AG20443 (cell line): ENCODE measurements at places on chromosomes 13 and 19.

DNA sequence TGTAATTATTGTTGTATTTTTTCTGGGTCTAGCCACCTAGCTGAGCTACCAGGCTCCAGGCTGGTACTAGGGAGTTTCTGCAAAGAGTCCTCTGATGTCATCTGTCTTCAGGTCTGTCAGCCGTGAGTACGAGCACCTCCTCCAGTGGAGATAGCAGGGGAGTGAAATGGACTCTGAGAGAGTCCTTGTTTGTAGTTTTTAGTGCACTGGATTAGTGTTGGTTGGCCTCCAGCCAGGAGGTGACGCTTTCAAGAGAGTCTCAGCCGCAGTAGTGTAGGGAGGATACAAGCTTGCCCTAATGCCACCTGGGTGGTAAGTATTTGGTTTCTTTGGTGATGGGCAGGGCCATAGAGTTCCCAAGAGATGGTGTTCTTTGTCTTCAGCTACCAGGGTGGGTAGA, 384.8 kb downstream of the SLC7A1 start:
- no peak for DNase-seq

DNA sequence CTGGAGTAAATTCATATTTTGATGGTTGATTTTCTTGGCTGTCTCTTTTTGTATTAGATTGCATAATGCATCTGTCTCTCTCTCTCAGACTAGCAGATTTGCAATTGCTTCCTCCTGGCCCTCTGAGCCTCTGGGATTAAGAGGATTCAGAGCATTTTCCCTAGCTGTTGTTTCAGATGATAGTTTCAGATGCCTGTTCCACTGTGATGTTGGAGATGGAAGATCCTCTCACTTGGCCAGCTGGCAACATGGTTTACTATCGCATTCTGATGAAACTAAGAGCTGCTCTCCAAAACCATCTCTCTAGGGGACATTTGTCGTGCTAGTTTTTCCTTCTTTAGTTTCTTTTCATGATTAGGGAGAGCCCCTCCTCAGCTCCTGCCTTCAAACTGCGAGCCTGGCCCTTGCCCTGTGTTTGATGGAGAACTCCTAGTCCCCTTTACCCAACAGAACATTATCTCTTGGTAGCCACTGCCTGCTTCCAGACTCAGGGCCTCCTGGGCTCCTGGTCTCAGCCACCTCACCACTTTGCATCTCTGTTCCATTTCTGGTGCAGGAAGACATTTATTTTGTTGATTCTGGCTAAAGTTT, 244.6 kb downstream of the B3GLCT start:
- DNase-seq, result no peak

DNA sequence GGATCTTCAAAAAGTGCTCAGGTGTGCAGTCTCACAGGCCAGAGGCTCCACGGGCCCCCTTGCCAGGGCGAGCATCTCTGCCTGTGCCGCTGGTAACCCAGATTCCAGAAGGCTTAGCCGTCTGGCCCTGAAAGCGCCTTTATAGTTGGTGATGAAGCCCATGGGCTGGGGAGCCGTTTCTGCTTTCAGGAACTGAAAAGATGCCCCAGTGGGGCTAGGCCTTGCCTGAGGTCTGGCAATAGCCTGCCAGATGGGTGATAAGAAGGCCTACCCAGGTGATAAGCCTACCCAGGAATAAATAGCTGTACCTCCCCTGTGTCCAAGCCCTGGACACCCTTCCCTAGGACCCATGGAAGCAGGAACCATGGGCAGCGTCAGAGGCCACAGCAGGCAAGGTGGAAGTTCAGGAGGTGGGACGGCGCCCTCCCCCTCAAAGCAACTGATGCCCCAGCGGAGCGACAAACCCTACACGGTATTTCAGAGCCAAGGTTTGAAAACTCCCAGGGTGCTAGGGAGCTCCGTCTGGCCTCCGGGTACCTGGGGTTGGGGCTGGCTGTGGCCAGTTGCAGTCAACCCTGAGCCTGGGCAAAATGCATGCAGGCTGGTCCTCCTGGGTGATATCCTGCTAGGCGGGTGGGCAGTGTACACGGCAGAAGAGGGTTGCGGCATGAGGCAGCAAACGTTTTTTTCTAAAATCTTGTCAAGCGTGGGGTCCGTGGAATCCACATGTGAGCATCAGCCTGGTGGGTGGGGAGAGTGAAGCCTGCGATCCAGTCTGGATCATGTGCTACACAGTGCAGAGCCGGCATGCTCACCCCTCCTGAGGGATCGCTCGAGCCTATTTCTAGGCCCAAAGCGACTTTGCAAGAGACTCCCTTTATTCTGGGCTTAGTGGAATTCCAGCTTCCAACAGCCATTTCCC, 45.3 kb downstream of the ACTN4 start:
- no peak for DNase-seq

DNA sequence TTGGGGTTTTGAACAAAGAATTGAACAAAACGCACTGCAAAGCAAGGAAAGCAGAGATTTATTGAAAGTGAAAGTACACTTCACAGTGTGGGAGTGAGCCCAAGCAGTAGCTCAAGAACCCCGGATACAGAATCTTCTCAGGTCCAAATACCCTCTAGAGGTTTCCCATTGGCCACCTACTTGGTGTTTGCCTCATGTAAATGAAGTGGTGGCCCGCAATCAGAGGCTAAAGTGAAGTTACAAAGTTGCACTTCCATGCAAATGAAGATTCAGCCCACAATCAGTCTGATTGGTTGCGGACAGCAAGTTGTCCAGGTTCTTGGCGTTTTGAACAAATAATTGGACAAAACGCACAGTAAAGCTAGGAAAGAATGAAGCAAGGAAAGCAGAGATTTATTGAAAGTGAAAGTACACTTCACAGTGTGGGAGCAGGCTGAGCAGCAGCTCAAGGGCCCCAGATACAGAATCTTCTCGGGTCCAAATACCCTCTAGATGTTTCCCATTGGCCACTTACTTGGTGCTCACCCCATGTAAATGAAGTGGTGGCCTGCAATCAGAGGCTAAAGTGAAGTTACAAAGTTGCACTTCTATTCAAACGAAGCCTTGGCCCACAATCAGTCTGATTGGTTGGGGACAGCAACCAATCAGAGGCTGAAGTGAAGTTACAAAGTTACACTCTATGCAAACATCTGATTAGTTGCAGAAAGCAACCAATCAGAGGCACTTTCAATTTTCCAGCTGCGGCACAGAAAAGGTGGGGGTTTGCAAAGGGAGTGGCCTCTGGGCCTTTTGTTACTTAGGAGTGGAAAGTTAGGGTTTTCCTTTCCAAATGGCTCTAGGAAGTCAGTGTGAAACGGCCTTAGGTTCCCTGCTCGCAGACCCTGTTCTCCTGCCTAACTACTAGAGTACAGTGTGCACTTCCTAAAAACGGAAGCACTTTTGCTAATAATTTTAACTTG, 4.8 kb upstream of the TM9SF2 start:
- DNase-seq, result peak; percentile 23

DNA sequence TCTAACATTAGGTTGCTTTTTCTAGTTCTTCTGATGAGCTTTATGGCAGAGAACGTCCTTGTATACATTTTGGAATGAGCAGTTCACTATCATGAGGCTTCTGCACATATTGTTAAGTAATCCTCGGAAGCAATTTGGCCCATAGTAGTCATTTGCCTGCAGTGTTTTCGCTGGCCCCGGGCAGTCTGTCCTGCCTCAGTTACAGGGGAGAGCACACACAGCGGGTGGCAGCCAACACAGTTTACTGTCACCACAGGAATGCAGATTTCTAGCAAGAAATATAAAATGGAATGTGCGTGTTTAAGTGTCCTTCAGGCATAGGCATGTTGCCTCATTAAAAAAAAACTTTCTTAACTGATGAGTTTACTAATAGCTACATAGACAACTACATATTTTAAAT, 71.5 kb upstream of the GJB6 start:
- DNase-seq, result peak; percentile 48

- DNase-seq, result no peak
Observed at GRCh38 chr19:41364524-41365391, 809 bp upstream of the B9D2 start.

GRCh38 chr13:101655435-101655834, 203.0 kb downstream of the ITGBL1 start:
- no peak for DNase-seq

- peak; percentile 60 for DNase-seq
Observed at GRCh38 chr19:9913237-9914000, 22.9 kb downstream of the OLFM2 start.

GRCh38 chr19:49567861-49568441, 12.4 kb downstream of the NOSIP start:
- DNase-seq, result peak; percentile 62

- no peak for DNase-seq
Observed at GRCh38 chr19:38049105-38049649, 142.2 kb downstream of the SIPA1L3 start.

DNA sequence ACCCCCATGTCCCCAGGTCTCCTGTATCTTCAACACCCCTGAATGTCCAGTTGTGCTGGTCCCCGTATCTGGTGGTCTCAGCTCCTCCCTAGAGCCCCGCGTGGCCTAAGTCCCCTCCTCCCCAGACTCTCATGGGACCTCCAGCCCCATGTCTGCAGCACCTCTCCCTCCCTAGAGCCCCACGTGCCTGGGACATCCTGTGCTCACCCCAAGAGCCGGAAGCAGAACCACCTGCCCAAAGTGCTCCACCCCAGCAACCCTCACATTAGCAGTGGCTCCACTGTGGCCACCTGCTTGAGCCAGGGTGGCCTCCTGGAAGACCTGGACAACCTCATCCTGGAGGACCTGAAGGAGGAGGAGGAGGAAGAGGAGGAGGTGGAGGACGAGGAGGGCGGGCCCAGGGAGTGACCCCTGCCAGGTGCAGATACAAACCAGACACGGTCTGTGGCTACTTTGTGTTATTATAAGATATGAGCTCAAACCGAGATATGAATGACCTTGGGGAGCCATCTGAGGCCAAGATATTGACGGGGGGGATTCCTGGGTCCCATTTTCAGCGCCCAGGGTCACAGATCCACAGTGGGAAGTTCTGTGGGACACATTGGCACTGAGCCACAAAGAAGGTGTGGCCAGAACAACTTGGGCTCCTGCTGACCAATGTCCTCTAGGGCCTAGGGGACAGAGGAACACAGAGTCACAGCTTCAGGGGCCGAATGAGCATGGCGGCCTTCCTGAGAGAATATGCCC, 6.0 kb downstream of the SHFL start:
- DNase-seq, result no peak

- DNase-seq, result peak; percentile 56
Observed at GRCh38 chr19:35519291-35519690, 5.8 kb upstream of the DMKN start.

GRCh38 chr13:53301449-53301848, 272.8 kb downstream of the OLFM4 start:
- no peak for DNase-seq

GRCh38 chr13:38444904-38445303, 95.3 kb downstream of the UFM1 start:
- DNase-seq, result no peak

DNA sequence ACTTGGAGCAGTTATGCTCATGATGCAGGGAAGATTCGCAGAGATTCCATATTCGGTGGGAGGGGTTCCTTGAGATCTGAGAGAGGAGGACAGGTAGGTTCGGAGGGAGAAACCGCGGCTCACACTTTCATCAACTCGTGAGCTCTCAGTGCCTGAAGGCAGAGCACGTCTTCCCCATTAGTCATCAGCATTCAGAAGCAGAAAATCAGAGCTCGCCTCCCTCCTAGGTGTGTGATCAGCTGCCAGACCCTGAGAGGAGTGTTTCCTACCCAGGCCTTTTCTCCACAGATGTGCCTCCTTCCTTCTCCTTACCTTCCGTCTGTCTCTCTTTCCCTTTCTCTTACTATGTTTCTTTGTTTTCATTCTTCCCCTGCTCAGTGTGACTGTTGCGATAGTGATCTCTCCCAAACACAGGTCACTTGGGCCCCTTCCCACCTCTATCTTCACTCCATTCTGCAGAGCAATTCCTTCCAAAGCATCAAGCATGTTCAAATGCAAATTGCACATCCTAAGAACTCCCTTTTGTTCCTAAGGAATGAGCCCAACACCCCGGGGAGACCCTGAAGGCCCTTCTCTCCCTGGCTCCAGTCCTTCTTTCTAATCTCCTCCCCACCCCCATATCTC, 389.5 kb downstream of the UQCRFS1 start:
- no peak for DNase-seq

GRCh38 chr13:111479412-111479811, 159.0 kb downstream of the TEX29 start:
- no peak for DNase-seq

DNA sequence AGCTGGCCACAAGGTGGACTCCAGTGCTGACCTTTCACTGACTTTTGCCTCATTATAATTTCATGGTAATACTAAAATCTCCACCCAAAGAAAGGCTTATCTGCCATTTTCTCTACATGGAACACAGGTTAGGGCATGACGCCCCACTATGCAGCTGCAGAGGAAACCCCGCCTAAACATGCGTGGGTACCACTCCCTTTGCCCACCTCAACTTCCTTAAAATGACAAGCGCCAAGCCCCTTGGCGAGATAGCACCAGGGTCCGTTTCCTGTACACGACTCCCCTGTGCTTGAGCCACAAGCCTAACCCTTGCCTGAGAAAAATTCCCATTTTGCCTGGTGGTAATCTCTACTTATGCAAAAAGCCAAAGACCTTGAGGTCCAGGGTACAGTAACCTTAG, 36.0 kb upstream of the PABPC3 start:
- DNase-seq, result no peak

DNA sequence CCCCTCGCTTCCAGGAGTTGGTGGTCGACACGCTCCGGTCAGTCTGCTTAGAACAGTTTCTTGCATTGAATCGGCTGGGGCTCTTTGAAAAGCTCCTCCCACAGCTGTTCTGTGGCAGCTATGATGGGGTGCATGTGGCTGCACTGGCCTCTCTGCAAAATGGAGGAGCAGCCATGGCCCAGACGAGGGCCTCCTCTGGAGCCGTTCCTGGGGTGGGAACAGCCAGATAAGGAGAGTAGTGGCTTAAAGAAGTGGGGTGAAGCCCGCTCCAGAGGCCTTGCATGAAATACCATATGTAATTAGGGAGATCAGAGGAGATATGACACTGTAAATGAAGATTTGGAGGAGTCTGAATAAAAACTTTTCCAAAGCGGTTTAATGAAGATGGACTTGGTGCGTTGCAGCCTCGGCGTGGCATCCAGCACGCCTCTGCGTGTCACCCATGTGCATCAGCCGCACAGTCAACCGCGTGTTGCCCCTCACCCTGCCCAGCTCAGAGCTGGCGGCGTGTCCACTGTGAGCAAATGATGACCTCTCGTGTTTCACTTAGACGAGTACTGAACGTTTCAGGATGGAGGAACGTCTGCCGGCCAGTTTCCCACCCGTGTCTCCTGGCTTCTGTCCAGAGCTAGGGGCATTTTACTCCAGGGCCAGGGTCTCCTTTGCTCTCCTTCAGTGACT, 199.2 kb downstream of the TEX29 start:
- DNase-seq, result no peak

- no peak for DNase-seq
Observed at GRCh38 chr19:7238051-7238450, 56.2 kb downstream of the INSR start.

DNA sequence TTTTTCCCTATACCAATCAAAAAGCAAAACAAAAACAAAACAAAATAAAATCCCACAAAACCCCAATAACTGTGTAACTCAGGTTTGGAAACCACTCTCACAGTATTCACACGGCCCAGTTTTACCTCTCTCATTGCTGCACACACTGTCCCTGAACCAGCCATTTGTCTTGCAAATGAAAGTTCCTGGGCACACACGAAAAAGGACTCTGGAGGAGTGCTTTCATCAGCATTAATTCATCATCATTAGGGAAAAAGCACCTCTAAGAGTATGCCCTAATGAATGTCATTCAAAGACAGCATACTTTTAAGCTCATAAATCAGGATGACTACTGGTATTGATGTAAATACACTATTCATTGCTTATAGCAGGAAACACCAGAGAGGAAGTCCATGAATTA, 306.3 kb downstream of the DNAJC15 start:
- DNase-seq, result no peak
